T-cell (primary cell): ENCODE measurements at places on chromosomes 2 and 18. TPM values are rescaled to one million over a fixed set of nuclear protein-coding genes. Genes with fewer than 3 reads are reported as not detected.

TRAK2 gene
- 44.1 TPM for total RNA-seq

SULT1C2 gene
- total RNA-seq: 0.44 TPM

DNA sequence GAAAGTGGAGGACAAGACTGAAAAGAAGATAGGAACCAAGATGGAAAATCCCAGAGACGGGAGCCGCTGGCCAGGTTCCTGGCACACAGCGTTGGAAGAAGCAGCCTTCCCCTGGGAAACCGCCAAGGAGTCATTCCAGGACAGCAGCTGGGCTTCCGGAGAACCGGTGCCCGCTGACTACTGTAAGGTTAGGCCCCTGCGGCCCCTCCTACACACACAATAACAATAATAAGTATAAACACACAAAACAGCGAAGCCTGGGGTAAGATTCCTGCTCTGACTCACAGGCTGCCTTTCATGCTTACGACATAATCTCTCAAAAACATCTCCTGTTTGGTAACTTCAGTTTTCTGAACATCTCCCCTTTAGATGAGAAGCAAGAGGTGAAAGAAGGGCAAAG is 28.1 kb upstream of the MYCN start:
- DNase-seq: no peak

GRCh38 chr18:77210249-77210648 is 39.4 kb upstream of the GALR1 start:
- DNase-seq: no peak

DNA sequence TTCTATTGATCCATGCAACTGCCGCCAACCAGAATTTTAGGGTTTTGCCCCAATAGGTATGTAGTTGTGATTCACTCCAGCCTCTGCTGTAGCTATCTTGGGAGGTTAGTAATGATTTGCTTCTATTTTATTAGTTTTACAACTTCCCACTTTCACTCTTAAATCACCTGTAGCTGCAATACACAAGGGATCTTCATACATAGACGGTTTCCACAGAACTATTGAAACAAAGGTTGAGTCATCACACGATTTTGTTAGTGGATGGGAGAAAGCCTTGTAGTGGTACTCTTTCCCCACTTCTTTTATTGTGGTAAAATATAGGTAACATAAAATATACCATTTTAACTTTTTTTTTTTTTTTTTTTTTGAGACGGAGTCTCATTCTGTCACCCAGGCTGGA is 104.2 kb upstream of the SPRED2 start:
- no peak for DNase-seq

DNA sequence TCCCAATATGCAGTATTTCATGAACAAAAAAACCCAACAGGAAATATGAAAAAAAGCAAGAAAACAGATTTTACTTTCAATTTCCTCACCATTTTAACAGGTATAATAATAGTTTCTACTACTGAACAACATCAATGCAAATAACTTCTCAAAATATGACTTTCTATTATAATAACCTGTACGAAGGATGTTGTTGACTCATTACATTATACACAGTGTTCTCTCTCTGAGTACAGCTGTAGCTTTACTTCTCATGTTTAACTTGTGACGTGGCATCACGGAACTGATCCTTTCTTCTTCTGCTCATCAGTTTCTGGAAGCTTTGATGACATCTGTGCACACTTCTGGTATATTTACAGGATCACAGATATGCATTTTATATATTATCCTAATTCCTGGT is 40.0 kb downstream of the FAM228A start:
- DNase-seq: no peak

- no peak for DNase-seq
These were observed 146.0 kb downstream of the SETBP1 start for GRCh38 chr18:44826418-44827259.

- DNase-seq: no peak
These were observed 48.2 kb downstream of the TWIST2 start for GRCh38 chr2:238895891-238896600.

- no peak for DNase-seq
These were observed 352.5 kb downstream of the ARHGAP15 start for GRCh38 chr2:143481733-143482132.

DNA sequence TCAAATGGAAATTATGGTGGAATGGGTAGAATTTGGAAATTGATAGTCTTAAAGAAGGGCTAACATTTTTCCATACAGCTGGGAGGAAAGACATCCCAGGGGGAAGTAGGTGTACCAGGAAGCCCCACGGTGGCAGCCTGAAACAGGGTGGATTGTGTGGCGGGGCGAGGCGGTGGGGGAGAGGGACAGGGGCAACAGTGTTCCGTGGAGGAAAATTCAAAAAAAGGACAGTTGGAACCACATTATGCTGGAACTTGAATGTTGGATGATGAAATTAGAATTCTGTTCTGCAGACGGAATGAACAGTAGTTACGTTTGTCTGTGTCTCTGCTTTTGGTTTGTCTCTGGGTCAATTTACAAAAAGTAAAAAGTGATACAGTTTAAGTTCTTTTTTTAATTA is 10.6 kb upstream of the CIB4 start:
- DNase-seq: no peak
